Posterior cingulate gyrus (tissue), 11 donors: ENCODE measurements at places on chromosomes 6 and 20.

DNA sequence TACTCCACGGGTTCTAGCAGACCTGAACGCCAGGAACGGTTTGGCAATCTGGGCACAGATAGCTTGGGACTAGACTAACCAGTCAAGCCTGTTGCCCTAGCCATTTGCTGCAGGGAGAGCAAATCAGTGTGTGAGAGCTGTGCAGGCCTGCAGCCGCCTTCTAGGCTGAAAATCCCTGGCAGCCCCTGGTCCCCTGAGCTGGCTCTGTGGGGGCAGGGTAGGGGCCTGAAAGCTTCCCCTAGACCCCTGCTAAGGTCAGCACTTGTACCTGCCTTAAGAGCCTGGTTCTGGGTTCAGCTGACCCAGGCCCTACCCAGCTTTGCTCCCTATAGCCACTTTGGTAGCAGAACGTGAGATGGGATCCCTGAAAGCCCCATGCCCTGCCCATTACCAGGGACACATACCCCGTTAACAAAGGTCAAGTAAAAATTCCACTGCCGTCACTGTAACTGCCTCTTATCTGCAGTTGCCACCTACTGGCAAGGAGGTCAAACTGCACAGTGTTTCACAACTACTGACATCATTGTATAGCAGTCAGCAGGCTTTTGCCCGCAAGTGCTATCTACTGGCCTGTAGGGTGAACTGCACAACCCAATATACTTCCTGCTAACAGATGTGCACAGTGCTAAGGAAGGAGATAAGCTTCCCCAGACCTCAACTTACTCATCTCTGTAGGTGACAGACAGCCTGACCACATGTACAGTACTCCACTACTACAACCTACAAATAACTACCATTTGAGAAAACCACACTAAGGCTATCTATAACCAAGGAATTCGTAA is 95.1 kb upstream of the OLIG3 start:
- DNase-seq: no peak

GRCh38 chr20:10788877-10789276 is 115.1 kb upstream of the JAG1 start:
- DNase-seq: no peak

- DNase-seq: no peak
Observed at GRCh38 chr20:1450926-1451491, 15.6 kb downstream of the NSFL1C start.

GRCh38 chr6:33278392-33278741 is 1.4 kb downstream of the B3GALT4 start:
- no peak for DNase-seq

DNA sequence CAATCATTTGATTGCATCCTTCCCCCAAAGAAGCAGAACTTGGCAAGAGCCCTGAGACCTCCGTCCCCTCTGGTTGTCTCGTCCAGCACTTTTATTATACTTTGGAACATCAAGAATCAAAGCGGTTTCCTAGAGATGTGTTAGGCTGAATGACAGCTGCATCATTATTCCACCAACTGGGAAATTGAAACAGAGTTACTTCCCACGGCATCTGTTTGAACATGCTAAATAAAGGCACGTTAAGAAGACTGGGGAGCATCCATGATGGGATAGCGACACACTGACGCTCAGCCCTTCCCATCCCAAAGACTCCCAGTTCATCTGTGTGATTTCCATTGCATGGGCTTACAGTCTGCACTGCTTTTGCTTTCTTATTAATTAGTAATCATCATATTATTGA is 147.8 kb downstream of the TBC1D7 start:
- DNase-seq: no peak

DNA sequence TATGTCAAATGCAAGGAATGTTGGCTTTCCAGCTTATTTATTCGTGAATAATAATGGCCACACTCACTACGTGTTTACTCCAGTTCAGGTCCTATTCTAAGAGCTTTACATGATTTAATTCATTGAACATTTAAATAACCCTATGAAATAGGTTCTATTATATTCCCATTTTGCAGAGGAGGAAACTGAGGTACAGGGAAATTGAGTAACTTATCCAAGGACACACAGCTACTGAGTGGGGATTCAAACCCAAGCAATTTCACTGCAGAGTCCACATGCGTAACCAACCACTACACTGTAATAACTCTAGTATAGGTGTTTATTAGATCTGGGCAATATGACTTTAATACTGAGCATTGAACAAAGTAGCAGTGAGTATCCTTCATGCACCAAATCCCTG is 12.3 kb upstream of the SLC13A3 start:
- DNase-seq: no peak

DNA sequence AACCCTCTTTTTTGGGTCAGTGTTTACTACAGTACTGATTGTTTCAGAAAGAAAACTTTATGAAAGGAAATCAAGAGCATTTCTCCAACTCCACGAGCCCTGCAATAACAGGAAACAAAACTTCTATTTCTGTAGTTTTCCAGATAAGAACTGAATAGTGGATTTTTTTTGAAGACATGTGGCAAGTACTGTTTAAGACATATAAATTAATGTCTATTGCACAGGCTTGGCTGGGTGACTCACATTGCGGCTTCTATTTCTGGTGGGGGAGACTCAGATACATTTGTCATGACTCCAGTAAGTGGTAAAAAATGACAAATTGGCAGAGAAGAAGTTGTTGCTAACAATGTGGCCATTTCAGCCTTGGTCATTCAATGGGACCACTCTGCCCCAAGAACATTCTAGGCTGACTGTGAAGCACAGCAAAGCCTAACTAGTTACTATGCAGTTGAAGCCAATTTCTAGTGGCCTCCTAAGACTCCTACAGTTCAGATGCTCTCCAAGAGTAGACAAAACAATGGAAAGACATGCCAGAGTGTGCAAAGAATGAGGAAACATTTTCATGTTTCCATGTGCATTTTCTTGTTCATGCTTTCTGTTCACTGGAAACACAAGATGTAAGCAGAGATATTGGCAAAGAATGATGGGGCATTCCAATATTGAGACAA is 200.9 kb downstream of the EDN1 start:
- DNase-seq: no peak

DNA sequence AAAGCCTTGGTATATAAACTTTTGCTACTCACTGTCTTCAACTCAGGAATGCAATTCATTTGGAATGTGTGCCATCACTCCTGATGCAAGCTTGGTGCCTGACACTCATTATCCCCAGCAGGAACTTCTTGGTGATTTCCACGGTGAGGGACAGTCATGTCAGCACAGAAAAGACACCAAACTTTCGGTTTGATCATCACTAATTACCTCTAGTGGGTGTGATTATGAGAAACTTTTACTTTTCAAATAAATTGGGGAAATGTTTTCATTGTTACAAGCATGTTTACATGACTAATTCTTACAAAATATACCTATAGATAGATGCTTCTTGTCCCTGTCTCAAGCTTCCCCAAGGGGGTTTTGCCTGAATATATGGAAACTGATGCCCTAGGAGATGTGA is 40.9 kb downstream of the RPP40 start:
- no peak for DNase-seq

DNA sequence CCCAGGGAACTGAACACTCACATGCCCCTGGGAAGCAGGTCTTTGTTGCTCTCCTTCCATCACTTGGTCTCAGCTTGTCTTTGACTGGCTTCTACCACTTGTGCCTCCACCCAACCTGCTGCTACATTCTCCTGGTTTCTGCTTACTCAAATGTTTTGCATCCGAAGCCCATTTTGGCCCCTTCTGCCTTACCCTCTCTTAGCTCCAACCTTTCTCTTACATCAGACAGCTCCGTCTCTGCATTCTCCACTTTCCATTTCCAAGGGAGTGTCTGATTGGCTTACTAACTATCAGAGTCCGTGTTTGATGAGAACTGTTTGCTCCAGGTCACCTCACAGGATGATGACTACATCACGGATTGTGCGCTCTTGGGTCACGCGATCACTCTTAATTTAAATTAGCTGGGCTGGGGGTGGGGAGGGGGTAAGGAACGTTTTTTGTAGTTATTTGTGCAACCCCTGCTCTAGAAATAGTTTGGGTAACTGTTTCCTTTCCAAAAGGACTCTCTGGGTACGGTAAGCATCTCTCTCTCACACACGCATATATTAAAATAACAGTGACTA is 844 bp upstream of the ABRACL start:
- no peak for DNase-seq

- no peak for DNase-seq
Observed at GRCh38 chr20:5797843-5798462, 47.8 kb downstream of the SHLD1 start.
